GM20000 (cell line): ENCODE measurements at places on chromosomes 3 and 15.

- DNase-seq = no peak
These were observed 96.8 kb downstream of the SNRPN start for GRCh38 chr15:25051399-25052154.

DNA sequence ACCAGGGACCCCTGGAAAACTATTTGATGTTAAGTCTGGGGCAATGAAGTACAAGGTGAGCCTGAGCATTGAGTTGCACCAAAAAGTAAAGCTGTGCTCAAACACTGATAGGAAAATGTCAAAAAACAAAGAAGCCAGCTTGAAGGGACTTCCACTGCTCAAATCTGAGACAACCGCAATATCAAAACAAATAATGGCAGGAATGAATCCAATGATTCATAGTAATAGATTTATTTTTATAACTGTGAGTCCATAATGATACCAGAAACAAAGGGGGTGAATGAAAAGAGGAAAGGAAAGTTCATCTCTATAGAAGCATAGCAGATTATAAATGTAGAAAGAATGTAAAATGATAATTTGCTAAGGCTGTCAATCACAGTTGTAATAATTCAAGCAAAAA, 237.3 kb upstream of the ZBTB20 start:
- no peak for DNase-seq

DNA sequence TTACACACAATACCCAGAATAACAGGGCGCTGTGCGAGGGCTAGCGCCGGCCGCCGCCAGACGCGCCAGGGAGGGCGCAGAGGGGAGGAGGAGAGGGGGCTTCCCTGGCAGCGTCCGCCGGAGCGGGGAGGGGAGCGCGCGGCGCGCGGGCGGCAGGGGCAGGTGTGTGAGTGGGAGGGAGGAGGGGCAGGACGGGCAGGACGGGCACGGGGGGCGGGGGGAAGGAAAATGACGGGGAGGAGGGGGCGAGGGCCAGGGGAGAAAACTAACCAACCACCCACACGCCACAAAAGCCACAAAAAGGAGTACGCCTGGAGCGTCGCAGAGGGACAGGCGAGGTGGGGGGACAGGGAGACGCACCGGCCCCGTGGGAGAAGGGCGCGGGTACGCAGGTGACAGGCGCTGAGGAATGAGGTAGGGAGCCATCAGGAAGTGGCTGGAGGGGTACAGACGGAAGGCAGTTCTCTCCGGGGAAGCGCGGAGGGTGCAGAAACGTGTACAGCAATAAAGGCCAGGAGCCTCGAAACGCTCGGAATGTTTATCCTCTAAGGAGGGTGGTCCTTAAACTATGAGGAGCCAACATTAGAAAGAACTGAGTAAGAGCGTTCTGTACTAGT, 610 bp upstream of the SATB1 start:
- no peak for DNase-seq

GRCh38 chr3:82581350-82581749, 819.9 kb upstream of the GBE1 start:
- DNase-seq = no peak

- DNase-seq = no peak
These were observed 878.6 kb downstream of the CADM2 start for GRCh38 chr3:85837402-85837801.

- no peak for DNase-seq
These were observed 74.6 kb downstream of the CNTN3 start for GRCh38 chr3:74539876-74540275.

- no peak for DNase-seq
These were observed 244.2 kb upstream of the LRIG1 start for GRCh38 chr3:66744986-66745385.

DNA sequence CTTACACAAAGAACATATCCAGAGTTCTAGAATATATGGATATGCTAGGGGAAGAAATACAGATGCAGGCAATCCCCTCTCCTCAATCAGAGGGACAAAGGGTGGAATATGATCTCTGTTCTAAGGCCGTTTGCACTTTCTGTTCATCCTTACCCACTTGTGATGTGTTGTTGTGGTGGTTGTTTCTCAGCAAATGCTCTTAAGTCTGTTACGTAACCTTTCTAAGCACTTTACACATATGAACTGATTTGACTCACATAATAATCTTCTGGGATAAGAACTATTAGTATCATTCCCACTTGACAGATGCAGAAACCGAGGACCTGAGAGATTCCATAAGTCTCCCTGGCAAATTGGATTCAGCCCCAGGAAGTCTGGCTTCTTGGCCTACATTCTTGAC, 40.5 kb downstream of the NGRN start:
- no peak for DNase-seq

DNA sequence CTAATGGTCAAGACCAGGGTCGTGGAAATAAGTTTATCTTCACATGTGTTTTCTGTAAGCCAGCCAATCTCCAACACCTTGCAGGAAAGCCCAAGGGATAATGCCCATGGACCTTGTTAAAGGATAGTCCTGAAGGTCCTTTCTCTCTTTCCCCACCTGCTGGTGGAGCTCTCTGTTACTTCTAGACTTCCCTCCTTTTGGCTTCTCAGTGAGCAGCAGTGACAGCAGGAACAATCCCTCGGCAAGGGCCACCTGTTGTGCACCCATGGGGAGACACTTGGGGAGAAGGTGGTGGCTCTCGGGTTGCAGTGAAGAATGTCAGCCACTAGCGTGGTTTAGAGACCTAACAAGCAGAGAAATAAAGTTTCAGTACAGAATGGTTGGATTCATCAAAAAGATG, 84.0 kb upstream of the OSBPL11 start:
- DNase-seq = no peak

GRCh38 chr3:72018343-72018984, 233.5 kb upstream of the PROK2 start:
- DNase-seq = no peak

- DNase-seq = no peak
These were observed 117.3 kb downstream of the NR1I2 start for GRCh38 chr3:119899192-119899511.

DNA sequence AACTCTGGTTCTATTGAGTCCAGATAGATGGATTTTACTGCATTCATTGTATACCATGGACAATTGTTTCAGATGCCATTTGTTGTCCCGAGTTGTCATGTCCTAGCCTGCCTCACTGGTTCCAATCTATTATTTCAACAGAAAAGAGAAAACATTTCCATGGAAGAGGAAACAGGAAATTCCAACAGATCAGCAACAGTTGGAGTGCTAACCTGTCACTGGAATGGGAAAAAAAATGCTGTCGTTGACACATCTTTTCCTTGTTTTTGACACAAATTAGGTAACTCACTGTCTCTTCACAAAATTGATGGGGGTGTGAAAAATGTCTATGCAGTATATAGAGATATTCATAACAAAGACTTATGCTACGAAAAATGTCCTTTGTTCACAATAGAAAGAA, 432.0 kb upstream of the TBL1XR1 start:
- DNase-seq = no peak

- DNase-seq = no peak
These were observed 5.2 kb downstream of the CAPN3 start for GRCh38 chr15:42364529-42364928.

GRCh38 chr3:10532939-10533736, 27.8 kb upstream of the ATP2B2 start:
- no peak for DNase-seq

DNA sequence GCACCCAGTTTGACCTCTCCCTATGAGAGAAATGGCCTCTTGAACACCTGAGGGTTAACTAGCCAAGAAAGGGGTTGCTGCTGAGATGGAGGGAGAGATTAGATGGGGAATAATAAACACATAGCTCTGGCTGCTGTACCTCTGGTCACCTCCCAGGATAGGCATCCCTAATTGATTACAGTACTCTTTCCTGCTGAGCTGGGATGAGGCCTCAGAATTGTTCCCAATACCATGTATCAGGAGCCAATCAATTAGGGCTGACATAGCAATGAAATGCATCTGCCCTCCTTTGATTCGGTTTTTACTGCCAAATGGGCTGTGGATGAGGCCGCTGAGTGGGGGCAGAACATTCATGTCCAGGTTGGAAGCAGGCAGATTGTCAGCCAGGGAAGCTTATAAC, 339.4 kb upstream of the SLCO3A1 start:
- DNase-seq = no peak

- DNase-seq = peak; percentile 20
These were observed 3.4 kb downstream of the PLXNB1 start for GRCh38 chr3:48426401-48426909.

DNA sequence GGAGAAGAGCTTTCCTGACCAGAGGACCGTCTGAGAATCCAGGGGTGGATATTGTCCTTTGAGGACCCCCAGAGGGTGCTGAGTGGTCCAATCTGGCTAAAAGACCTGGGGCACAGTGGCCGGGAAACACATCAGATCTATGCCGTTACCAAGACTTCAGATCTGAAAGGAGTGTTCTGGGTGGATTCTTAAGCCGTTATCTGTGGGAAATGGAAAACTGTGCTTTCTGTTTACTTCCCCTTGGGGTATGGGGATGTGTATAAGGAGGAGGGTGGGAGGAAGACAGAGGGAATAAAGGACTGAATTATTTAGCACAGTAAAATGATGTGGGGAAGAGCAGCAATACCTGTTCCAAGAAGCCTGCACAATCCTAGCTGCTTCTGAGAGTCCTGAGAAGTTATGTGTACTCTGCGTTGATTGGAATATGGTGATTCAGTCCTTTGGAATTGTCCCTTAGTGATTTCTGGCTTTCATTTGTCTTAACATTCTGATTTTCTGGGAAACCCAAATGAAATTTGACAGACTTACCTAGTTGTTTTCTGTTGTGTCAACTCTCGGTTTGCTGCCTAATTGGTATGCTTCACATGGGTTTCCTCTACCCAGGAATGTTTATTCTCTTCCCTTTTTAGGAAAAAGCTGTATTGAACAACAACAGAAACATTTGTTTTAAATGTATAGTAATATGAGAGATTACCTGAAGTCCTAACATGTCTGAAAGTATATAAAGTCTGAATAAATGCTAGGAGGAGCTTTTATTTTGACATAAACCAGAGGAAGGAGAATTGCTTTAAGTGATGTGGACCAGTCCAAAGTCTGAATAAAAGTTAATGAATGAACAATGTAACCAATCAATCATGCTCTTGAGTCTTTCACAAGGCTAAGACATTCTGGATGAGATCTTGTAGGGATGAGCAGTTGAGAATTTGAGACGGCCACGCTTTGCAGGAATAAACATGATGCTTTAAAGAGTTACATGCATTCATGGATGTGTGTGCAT, 427.1 kb upstream of the C2CD4B start:
- no peak for DNase-seq

GRCh38 chr3:63390710-63391230, 112.7 kb downstream of the SYNPR start:
- no peak for DNase-seq

- no peak for DNase-seq
These were observed 99.6 kb upstream of the PFN2 start for GRCh38 chr3:150070271-150070670.

GRCh38 chr3:170723241-170723640, 137.4 kb upstream of the SLC7A14 start:
- no peak for DNase-seq

GRCh38 chr3:9146367-9147071, 102.9 kb downstream of the SRGAP3 start:
- no peak for DNase-seq

DNA sequence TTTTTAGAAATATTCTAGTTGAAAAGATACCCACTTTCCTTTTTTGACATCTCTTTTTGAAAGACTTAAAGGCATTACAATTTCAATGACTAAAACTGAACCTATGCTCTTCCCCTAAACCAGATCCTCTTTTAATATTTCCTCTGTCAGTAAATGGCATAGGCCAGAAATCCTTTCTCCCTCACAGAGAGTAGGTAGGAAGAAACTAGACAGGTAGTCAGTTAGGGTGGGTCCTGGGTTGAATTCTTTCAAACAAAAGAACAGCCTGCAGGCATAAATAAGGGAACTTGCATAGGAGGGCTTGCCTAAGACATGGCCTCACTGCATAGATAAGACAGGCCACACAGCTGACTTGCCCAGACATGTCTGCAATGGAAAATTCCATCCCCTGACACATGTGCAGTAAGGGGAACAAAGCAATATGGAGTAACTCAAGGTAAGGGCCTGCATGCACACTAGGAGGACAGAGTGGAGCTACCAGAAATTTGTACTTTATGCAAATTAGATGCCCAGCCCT, 23.1 kb downstream of the PLSCR5 start:
- DNase-seq = no peak

DNA sequence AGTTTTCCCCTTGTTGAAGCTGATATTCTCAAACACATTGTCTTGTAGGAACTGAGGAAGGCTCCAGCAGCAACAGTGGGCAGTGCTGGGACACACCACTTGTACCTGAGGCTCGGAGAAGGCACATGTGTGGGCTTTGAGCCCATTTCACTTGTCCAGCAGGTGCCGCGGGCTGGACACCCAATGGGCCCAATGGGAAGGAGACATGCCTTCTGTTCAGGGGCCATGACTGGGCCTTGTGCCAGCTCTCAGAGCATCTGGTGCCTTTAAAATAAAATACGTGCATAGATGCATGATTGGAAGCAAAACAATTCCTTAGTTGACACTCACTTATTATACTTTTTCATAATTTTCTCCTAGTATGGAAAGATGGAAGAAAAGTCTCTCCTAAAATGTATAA, 334.2 kb downstream of the KLF13 start:
- no peak for DNase-seq

GRCh38 chr3:104385421-104385820, 981.3 kb upstream of the ALCAM start:
- no peak for DNase-seq

DNA sequence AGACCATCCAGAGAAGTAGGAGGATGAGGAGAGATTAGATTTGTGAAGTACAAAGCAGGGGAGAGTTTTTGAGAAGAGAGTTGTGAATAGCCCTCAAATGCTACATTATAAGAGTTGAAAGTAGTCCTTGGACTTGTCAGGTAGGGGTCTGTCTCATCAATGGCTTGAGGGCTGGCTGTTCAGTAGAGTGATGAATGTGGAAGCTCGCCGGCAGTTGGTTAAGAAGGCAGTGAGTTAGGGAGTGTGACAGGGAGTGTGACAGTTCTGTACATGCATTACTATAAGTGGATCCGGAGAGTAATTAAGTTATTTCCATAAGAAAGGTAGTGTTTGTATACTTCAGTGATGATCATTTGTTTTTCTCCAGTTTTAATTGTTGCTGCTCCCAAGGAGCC, 32.5 kb downstream of the SLMAP start:
- no peak for DNase-seq
